ENCODE measurements at places on chromosomes 7 and 10. TPM values are rescaled to one million over a fixed set of nuclear protein-coding genes. Genes with fewer than 3 reads are reported as not detected.

PDE6C gene
- total RNA-seq = not detected

UCN3 gene
- not detected for total RNA-seq

GRID1 gene
- total RNA-seq = 0.09 TPM

HYAL4 gene
- total RNA-seq = under 0.01 TPM

CEP55 gene
- 42.4 TPM for total RNA-seq

IFIT5 gene
- 4.4 TPM for total RNA-seq

FZD1 gene
- total RNA-seq = 2.2 TPM

PGAM2 gene
- not detected for total RNA-seq
